Activated CD4-positive, alpha-beta T cell treated with anti-CD3 and anti-CD28 coated beads, Interleukin-2, amount 10 ng/mL, durations not matched to agents 7 days and 5 days (primary cell): ENCODE measurements at places on chromosomes 1 and 21. TPM values are rescaled to one million over a fixed set of nuclear protein-coding genes. Genes with fewer than 3 reads are reported as not detected.

Gene PLCH2
- total RNA-seq: 21.1 TPM

Gene NTRK1
- 1.9 TPM for total RNA-seq

Gene CNR2
- total RNA-seq: 0.04 TPM

Gene KRTAP7-1
- not detected for total RNA-seq

Gene SLAMF6
- 33.7 TPM for total RNA-seq

Gene C1orf87
- not detected for total RNA-seq

Gene AGT
- not detected for total RNA-seq

Gene AVPR1B
- not detected for total RNA-seq

Gene LINGO4
- total RNA-seq: 0.35 TPM

Gene MANEAL
- 1.5 TPM for total RNA-seq

Gene PLK3
- 57.5 TPM for total RNA-seq

Gene HMGCL
- 25.2 TPM for total RNA-seq

Gene TRIM17
- total RNA-seq: 0.73 TPM

Gene C1orf146
- total RNA-seq: not detected

Gene CHI3L2
- total RNA-seq: 48.2 TPM

Gene PKN2
- 30.7 TPM for total RNA-seq

Gene POU3F1
- total RNA-seq: not detected

Gene RPTN
- total RNA-seq: not detected

Gene PTGS2
- total RNA-seq: not detected

Gene LCA5L
- total RNA-seq: 0.19 TPM

Gene PADI4
- 0.23 TPM for total RNA-seq

Gene ASPM
- 92.8 TPM for total RNA-seq

Gene CD52
- 1,924 TPM for total RNA-seq

Gene SLC2A1
- 98.0 TPM for total RNA-seq

Gene DPH5
- total RNA-seq: 38.9 TPM

Gene KDF1
- total RNA-seq: not detected

Gene ANKRD35
- total RNA-seq: 0.42 TPM

Gene NCF2
- total RNA-seq: 15.8 TPM

Gene KIF14
- 31.6 TPM for total RNA-seq

Gene FALEC
- total RNA-seq: not detected

Gene DIRAS3
- not detected for total RNA-seq

Gene CGN
- 0.30 TPM for total RNA-seq

Gene CLIC6
- total RNA-seq: not detected

Gene ITLN2
- total RNA-seq: not detected

Gene OR2T29
- not detected for total RNA-seq
